ENCODE measurements at places on chromosomes 12 and 14.
A peak's percentile ranks its signal among the peaks of the same experiment; 100 is the strongest.

DNA sequence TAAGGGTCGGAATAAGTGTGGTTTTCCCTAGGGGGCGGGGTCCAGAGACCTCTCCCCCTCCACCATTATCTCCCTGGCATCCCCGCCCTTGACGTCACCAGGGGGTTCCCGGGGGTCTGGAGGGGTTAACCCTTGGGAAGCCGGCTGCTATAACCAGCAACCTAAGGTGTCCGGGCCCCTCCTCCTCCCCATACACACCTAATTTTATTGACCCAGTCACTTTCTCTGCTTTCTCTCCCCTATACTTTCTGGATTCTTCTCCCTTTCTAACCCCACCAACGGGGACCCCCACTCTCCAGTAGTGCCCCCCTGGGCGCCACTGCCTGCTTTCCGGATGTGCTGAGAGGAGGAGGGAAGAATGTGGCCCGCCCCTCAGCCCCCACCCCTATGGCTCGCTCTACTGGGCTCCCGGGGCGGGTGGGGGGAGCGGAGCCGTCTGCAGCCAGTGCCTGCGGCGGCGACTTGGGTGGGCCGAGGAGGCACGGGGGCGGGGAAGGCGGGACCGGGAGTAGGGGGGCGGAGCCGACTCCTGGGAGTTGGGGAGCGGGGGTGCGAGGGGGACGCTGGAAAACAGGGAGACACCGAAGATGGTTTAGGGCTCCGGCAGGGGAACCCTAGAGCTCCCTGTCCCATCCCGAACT lies 1.8 kb downstream of the GLI1 start:
- peak; percentile 100 for DNase-seq

DNA sequence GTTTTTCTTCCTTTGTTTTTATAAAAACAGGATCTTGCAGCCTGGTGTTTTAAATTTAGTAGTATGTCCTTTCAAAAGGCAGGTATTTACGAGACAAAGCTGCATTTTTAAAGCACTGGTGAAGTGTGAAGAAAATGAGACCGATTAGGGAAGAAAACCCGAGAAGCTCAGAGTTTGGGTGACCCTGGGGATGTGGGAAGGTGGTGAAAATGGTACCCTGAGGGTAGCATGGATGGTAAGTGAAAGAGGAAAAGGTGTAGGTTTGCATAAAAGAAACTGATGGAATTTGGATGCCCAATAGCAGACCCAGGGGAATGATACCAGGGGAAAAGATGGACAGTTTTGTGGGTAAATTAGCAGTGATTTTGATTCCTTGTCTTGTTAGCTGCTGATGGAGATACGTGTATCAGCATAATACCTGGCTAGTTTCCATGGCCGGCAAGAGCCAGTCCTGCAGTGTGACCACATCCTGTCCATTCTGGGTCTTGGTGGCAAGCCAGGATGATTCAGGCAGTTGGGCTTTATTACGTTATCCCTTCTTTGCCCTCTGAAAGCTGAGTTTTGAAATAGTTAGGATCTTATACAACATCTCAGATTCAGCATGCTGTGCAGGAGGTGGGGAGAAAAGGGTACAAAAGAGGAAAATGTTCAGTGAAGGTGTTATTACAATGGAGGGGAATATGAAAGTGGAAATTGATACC lies 8.9 kb downstream of the BICD1 start:
- peak; percentile 82 for DNase-seq

GRCh38 chr12:13028825-13029570 lies 15.2 kb upstream of the FAM234B start:
- no peak for DNase-seq

- DNase-seq = no peak
Observed at GRCh38 chr12:68070957-68071356, 81.7 kb downstream of the IFNG-AS1 start.

- no peak for DNase-seq
Observed at GRCh38 chr12:46627686-46628085, 198.1 kb downstream of the SLC38A4 start.

DNA sequence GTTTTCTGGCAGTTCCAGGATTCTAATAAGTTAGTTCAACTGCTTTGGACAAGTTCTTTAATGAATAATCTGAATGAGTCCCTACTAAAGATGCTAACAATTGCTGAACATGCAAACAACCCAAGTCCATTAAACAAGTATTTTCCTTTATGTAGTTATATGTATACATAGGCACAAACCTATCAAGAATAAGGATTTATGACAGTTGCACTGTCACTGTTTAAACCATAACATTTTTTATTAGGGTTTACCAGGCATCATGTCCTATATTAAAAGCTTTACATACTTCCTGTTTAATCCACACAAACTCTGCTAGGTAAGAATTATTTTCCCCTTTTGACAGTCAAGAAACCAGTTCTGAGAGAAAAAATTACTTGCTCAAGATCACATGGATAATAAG lies 31.9 kb upstream of the COCH start:
- DNase-seq = no peak

DNA sequence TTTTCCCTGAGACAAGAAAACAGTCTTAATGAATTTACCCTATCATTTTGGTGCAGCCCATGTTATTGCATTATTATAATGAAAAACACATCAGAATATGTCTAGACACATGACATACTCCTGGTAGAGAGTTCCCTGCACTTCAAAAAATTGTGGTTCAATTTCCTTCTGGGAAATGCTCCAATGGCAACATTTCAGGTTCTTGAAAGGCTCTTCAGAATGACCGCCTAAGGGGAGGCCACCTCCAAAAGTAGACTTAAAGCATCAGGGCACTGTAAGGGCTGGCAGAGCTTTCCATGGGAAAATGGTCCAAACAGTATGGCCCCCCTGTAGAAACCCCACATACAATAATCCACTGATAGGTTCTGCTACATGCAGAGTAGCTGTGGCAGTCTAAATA lies 110.7 kb downstream of the SLC25A21 start:
- no peak for DNase-seq
